IMR-90 (cell line): ENCODE measurements at places on chromosomes 5 and 9. TPM values are rescaled to one million over a fixed set of nuclear protein-coding genes. Genes with fewer than 3 reads are reported as not detected.

DNA sequence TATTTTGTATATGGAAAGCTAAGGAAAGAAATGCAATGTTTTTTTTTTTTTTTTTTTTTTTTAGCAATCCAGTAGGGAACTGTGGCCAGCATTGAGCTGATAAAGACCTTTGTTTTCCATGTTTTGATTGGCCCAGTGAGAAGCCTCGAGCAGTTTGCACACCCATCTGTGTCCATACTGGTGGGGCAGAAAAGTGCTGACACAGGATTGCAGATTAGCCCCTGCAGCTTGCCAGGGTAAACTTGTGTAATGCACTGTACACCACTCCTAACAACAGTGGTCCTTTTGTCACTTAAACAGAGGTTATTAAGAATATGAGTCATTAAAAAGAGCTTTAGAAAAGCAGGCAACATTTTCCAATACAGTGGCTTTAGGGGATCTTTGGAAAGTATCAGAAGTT lies 132.8 kb upstream of the CDKN2B start:
- no peaks in the 10 kb centered on the region for H3K27me3 ChIP-seq
- no peak overlapping the region for H3K4me3 ChIP-seq
- no peak overlapping the region for H3K27ac ChIP-seq
- no peaks in the 10 kb centered on the region for H3K36me3 ChIP-seq

- no peaks in the 10 kb centered on the region for H3K4me1 ChIP-seq
- no peaks in the 10 kb centered on the region for H3K36me3 ChIP-seq
- H3K4me3 ChIP-seq: no peak overlapping the region
- no peaks in the 10 kb centered on the region for H3K27me3 ChIP-seq
- no peak overlapping the region for H3K27ac ChIP-seq
Observed at GRCh38 chr5:11563822-11564221, 340.4 kb downstream of the CTNND2 start.

DNA sequence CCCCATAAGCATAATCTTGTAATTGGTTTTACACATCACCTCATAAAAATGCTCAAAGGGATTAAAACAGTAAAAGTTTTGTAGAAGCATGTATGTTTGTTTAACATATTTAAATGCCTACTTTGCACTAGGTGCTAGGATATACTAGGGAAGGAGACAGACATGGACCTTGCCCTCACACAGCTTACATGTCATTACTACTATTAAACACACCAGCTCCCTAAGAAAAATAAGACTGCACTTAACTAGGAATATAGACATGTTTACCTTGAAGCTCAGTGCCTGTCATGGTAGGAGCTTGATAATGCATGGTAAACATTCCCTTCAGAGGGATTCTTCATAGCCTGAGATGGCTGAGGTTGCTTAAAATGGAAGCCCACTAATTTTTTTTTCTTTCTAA lies 6.2 kb downstream of the SHLD3 start:
- H3K27me3 ChIP-seq: no peaks in the 10 kb centered on the region
- no peaks in the 10 kb centered on the region; the same call in none of the 2 replicates for H3K36me3 ChIP-seq
- no peak overlapping the region for H3K4me3 ChIP-seq
- no peak for DNase-seq
- H3K27ac ChIP-seq: no peak overlapping the region

DNA sequence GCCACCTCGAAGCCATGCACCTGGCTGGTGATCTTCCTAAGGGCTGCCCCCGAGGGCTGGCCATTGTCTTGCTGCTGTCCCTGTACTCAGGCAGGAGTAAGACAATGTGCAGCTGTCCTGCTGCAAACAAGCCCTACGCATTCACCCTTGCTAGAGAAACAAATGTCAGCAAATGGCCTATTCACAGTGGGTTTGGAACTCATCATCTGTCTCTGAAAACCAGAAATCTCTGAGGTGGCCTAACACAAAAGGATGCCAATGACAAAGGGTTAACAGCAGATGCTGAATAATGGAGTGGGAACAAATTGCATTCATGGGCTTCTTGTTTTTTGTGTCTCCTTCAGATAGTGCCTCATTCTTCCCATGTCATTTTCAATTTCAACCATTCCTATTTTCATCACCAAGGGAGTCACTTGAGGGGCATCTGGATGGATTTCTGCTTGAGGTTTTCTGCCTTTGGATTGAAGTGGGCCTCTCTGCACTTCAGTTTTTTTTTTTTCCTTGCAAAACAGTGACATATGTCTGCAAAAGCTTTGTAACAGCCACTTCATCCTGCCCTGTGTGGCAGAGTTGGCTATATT lies 261.6 kb upstream of the VLDLR start:
- peaks cover 3% of the 10 kb centered on the region for H3K27me3 ChIP-seq
- no peaks in the 10 kb centered on the region for H3K4me1 ChIP-seq
- no peak overlapping the region for H3K27ac ChIP-seq
- no peaks in the 10 kb centered on the region for H3K36me3 ChIP-seq
- no peak overlapping the region for H3K4me3 ChIP-seq
- no peak for DNase-seq

The SPATA31C1 gene
- not detected in 2 replicates for total RNA-seq

- no peak overlapping the region for H3K4me3 ChIP-seq
- no peaks in the 10 kb centered on the region for H3K27me3 ChIP-seq
- no peaks in the 10 kb centered on the region for H3K4me1 ChIP-seq
- no peak for DNase-seq
Observed at GRCh38 chr5:80825786-80826460, 134.2 kb upstream of the RASGRF2 start.

DNA sequence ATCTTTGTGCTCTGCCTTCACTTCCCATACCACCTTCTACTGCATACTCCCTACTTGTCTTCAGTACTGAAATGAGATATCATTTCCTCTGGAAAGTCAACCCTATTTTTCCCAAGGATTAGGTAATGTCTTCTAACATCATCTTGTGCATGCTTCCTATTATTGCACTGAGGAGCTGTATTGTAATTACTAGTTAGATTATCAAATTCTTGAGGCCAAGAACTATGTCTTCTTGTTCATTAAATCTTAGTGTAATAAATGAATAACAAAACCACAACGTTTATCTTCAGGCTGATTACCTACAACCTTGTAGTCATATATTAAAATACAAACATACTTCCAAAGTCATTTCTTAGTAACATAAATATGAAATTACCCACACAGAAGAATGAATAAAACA lies 87.9 kb upstream of the POU5F2 start:
- DNase-seq: peak; percentile 19
- H3K27ac ChIP-seq: no peak overlapping the region
- H3K4me3 ChIP-seq: no peak overlapping the region
- H3K27me3 ChIP-seq: no peaks in the 10 kb centered on the region
- H3K4me1 ChIP-seq: no peaks in the 10 kb centered on the region
- H3K36me3 ChIP-seq: no peaks in the 10 kb centered on the region

DNA sequence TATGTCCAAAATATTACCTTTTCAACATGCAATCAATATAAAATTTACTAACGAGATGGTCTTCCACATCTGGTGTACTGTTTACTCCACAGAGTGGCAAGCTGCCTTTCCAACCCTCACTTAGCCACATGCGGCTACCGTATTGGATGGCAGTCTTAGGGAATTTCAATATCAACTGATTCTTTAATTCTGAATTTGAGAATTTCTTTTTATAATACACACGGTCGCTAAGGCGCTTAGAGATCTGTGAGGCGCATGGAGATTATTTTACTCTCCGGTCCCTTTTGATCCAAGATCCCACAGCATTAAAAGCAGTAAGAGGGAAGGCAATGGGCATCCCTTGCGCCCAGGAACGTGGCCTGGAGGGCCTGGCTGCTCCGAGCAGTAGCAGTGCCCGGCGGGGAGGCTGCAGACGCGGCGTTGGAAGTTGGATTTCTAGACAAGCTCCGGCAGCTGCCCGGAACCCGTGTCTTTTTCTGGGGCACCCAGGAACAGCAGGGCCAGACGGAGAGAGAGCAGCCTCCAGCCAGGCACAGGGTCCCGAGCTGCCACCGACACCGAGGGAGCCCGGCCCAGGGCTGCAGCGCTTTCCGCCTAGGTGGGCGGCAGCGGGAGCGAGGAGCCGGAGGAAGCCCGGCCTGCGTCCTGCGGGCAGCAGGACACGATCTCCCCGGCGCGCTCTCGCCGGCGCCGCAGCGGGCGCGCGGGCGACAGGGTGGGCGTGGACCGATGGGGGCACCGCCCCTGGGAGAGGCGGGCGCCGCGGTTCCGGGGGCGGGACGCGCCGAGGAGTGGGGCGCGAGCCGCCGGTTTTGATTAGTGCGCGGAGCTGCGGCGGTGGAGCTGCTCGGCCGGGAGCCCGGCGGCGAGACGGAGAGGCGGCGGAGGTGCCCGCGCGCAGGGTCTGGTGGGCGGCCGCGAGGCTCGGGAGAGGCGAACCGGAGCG lies at the start of gene UGCG:
Gene UGCG, plus strand, starts transcription at position 819 of the 946 bp plus-strand sequence. CDS start 402 bp downstream, outside the sequence.
- H3K27me3 ChIP-seq: no peaks in the 10 kb centered on the region
- H3K36me3 ChIP-seq: peaks cover 4% of the 10 kb centered on the region; the same call in 1 of the 2 replicates
- H3K4me1 ChIP-seq: peaks cover 14% of the 10 kb centered on the region
- peak; percentile 90 for DNase-seq
- peak within 1 kb of the TSS; percentile 98 for H3K4me3 ChIP-seq
- H3K27ac ChIP-seq: peak within 1 kb of the TSS; percentile 96

- H3K27me3 ChIP-seq: no peaks in the 10 kb centered on the region
- H3K27ac ChIP-seq: no peak overlapping the region
- no peaks in the 10 kb centered on the region for H3K4me1 ChIP-seq
- DNase-seq: no peak
- no peaks in the 10 kb centered on the region for H3K36me3 ChIP-seq
- no peak overlapping the region for H3K4me3 ChIP-seq
Observed at GRCh38 chr9:72140586-72140985, 8.7 kb upstream of the GDA start.

DNA sequence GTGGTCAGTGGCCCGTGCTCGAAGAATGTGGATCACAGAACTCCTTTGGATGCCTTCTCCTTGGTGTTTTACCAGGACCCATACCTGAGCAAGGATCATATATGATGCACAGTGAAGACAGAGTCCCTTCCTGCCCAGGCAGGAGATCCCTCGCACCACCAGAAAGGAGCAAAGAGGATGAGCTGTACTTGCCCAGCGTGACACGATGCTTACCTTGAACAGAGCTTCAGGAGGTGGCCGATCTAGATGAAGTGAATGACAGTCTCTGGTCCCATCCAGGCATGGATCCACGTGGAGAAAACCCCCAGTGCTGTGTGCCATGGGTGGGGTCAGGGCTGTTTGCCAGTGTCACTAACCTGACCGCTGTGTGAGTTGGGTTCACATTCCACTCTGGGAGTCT lies 455.4 kb downstream of the GADD45G start:
- H3K36me3 ChIP-seq: no peaks in the 10 kb centered on the region
- H3K27me3 ChIP-seq: no peaks in the 10 kb centered on the region; the same call in 1 of the 2 replicates
- no peak overlapping the region for H3K4me3 ChIP-seq
- no peak overlapping the region for H3K27ac ChIP-seq

The RAPGEF6 gene
- 18.8 and 30.3 TPM in 2 replicates for total RNA-seq

DNA sequence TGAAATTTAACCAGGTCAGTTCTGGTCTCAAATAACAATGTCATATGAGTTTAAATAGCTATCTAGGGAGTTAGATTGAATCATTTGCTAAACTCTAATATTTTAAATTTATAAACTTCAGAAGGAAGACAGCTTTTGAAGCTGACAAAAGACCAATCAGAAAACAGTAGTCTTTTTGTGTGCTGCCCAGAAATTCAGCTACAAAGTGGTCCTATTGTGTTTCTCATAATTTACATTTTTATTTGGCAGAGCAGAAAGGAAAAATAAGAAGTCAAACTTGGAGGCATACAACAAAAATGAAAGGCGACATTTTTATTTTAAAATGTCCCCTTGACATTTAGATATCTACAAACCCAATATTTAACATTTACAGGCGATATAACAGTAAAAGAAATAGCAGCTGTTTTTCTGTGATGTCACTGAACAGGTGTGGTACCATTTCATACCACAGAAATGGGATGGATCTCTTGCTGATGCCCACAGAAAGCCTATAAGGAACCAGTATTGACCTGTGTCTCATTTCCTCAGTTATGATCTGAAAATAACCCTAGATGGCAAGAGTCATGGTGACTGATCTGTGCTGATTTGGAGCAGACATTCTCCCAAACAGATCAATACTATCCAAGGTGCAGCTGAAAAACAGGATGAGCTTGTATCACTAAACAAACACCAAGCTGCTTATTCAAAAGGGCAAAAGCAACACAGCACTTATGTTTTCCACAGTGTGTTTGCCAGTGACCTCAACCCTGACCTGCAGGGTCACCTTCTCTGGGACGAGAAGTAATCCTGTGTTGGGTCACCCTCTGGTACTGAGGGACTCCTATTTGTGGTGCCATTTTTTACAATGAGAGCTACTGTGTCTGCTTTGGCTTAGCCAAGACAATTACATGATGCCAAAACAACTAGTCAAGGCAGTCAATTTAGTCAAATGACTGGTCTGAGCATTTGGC lies 3.6 kb upstream of the FST start:
- no peak overlapping the region for H3K4me3 ChIP-seq
- DNase-seq: no peak
- no peaks in the 10 kb centered on the region for H3K36me3 ChIP-seq
- H3K4me1 ChIP-seq: no peaks in the 10 kb centered on the region

DNA sequence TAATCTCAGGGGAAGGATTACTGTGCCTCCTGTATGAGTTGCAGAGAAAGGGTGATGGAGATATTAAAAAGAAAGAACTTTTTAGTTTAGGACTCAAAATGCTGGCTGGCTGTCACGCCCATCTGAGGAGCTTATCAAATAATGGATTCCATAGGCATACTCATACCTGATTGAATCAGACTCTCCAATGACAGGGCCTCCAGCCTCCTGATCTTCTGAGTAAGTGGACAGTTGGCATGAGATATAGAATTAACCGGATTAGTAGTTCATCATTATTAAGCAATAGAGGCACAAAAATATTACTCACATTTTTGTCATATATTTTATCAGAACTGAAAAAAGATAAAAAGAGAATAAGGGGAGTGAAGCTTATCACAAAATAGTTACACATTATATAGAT lies 157.0 kb upstream of the RASA1 start:
- H3K4me3 ChIP-seq: no peak overlapping the region
- no peak overlapping the region for H3K27ac ChIP-seq
- no peak for DNase-seq
- H3K4me1 ChIP-seq: peaks cover 2% of the 10 kb centered on the region; the same call in 1 of the 2 replicates
- no peaks in the 10 kb centered on the region for H3K27me3 ChIP-seq
- no peaks in the 10 kb centered on the region for H3K36me3 ChIP-seq

The SCGB3A2 gene
- total RNA-seq: not detected in 2 replicates

- DNase-seq: peak; percentile 13
- no peak overlapping the region for H3K27ac ChIP-seq
- H3K4me1 ChIP-seq: peaks cover 2% of the 10 kb centered on the region; the same call in 1 of the 2 replicates
- H3K36me3 ChIP-seq: no peaks in the 10 kb centered on the region
Observed at GRCh38 chr5:157713830-157714595, 17.2 kb upstream of the THG1L start.

The DND1 gene
- total RNA-seq: under 0.01 TPM in 2 replicates
